ENCODE measurements at places on chromosomes 16 and 17. TPM values are rescaled to one million over a fixed set of nuclear protein-coding genes. Genes with fewer than 3 reads are reported as not detected.

Gene CDH5
- 0.07 TPM for polyA plus RNA-seq

DNA sequence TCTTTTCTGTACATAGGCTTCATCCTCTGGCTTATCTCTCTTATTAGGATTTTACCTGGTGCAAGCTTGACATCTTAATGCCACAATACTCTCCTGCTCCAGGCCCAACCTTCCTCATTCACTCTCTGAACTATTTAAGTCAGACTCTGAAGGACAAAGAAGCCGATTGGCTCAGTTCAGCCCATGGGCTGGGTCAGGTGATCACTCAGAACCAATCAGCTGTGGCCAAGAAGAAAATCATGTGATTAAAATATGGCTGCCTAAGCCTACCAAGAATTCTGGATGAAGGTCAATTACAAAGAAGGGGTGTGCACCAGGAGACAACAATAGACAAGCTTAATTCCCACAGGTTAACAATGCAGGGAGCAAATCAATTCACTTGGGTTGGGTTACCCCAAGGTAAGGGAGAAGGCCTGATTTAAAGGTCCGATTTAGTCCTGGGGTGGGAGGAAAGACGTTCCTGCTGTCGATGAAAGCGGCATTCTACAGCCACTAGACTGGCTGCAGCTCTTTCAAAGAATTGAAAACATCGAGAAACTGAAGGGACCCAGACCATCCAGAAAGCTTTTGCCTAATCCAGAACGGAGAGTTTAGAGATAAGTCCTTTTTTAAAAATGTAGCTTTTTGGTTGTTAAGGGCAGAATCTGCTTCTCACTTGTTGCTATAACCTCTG lies 42.9 kb upstream of the NFAT5 start:
- no peak for DNase-seq

- DNase-seq: no peak
Observed at GRCh38 chr16:30084816-30085159, 6.9 kb downstream of the TBX6 start.

- DNase-seq: no peak
Observed at GRCh38 chr16:30533748-30534367, 800 bp downstream of the ZNF747 start.

DNA sequence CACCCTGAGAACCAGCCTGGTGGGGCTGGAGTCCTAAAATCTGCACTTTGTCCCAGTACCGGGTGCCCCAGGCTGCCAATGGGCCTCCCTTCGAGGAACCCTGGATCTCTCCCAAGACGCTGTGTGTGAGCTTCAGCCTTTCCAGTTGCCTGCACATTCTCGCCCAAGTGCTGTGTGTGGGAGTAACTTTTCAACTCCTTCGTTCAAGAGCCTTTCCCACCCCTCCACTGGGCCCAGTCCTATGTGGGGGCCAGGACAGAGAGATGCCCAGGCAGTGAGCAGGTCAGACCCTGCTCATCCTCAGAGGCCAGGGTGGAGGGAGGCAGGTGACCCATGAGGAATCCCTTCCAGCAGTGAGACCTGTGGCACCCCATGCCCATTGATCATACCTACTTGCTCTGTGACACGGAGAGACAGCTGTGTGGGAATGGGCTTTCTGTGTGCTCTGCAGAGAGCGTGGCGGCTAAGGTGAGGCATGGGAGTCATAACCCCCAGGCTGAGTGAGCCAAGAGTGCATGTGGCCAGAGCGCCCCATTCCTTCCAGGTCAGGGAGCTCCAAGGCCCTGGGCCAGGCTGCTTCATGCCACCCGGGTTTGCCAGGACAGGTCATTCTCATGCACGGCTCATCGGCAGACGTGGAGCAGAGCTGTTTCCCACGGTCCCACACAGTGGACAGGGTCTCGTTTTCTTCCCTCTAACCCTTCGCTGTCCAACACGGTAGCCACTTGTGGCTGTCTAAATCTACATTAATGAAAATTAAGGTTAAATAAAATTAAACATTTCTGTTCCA lies 154.4 kb downstream of the CLEC16A start:
- no peak for DNase-seq

Gene TCAP
- 0.05 TPM for polyA plus RNA-seq

Gene LHX1
- polyA plus RNA-seq: not detected

- DNase-seq: no peak
Observed at GRCh38 chr16:49542391-49542891, 168.8 kb downstream of the C16orf78 start.

GRCh38 chr17:30458371-30458770 lies 18.8 kb upstream of the GOSR1 start:
- no peak for DNase-seq

Gene CCL1
- not detected for polyA plus RNA-seq

Gene CCL15
- not detected for polyA plus RNA-seq

DNA sequence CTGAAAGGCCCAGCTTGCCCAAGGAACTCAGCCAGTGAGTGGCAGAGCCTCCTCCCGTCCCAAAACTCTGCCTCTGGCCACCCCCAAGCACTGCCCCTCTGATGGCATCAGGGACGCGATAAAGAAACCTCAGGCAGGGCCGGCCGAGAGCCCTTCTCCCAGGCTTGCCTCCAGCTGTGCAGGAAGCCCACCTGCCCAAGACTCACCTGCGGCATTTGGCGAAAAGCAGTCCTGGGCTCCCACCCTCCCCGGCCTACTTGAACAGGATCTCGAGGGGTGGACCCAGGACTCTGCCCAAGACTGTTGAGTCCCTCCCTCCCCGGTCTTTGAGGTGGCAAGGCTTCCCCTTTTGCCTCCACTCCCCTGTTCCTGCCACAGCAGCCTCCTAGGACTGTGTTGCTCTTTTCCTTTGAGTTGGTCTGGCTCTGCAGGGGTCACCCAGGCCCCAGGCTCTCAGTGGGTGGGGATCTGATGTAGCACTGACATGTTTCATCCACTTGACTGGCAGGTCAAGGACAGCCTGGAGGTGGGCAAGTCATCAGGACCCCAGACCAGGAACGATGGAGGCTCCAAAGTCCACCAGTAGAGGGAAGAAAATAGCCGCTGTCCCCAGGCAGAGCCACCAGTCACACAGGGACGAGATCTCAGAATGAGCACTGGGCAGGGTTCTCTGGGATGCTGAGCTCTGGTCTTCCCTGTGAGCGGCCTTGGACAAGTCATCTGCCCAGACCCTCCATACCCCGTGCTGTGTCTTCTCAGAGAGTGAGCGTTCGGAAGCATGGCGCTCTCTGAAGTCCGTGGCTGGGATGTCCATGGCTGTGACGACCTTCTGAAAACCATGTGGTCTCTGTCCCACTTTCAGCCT lies 111.0 kb upstream of the TNRC6C start:
- DNase-seq: no peak

Gene PRSS33
- polyA plus RNA-seq: not detected

Gene ADAMTS18
- polyA plus RNA-seq: not detected

Gene CDK3
- polyA plus RNA-seq: 1.7 TPM

DNA sequence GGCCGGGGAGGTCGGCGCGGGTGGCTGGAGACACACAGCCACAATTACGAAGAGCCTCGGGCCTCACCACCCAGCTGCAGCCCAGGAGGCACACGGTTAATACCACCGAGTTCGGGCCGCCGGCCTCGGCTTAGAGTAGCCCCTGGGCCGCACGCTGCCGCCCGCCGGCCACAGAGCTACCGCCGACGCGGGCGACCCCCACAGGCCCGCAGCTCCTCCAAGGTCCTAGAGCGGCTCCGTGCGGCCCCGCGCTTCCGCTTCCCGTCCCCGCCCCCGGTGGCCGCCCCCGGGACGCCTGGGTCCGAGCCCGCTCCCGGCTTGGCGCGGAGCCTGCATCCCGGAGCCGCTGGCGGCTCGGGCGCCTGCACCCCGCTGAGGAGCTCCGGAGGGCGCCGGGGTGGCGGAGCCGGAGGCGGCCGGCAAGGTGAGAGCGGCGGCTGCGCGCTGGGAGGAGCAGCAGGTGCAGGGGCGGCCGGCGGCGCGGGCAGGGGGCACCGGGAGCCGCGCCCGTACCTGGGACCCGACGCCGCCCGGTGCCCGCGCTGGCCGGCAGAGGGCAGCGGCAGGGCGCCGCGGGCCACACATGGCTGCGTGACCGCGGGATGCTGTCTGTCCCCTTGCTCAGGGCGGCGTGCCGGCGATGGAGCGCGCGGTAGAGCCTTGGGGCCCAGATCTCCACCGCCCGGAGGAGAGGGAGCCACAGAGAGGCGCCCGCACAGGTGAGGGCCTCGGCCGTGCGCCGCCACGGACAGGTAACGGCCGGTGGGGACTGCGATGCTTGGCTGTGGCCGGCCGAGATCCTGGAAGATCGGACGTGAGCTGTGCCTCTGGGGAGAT lies at the start of gene ZNF48:
Gene ZNF48, plus strand, starts transcription at position 266 of the 837 bp plus-strand sequence. Its CDS starts 375 bp downstream, at position 641.
- peak; percentile 91 for DNase-seq

GRCh38 chr16:4694642-4695451 lies 1.5 kb downstream of the NUDT16L1 start:
- no peak for DNase-seq

GRCh38 chr17:27366437-27366836 lies 72.5 kb downstream of the WSB1 start:
- no peak for DNase-seq

DNA sequence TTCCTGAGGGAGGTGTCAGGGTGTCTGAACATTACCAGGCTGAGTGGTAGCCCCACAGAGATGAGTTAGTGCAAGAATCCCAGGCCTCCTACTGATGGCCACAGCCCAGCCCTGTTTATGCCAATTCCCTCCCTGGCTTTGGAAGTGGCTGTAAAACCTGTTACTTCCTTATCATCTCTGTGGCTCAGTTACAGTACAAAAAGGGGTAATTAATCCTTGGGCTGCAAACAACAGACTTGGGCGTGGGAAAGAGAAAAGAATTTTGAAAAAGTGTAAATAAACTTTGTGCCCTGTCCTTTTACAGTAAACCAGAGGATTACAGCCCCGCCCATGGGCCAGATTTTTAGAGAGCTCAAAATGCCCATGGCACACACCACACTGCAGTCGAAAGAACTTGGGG lies 73.1 kb upstream of the AXIN2 start:
- DNase-seq: no peak

Gene CD300H
- polyA plus RNA-seq: not detected

DNA sequence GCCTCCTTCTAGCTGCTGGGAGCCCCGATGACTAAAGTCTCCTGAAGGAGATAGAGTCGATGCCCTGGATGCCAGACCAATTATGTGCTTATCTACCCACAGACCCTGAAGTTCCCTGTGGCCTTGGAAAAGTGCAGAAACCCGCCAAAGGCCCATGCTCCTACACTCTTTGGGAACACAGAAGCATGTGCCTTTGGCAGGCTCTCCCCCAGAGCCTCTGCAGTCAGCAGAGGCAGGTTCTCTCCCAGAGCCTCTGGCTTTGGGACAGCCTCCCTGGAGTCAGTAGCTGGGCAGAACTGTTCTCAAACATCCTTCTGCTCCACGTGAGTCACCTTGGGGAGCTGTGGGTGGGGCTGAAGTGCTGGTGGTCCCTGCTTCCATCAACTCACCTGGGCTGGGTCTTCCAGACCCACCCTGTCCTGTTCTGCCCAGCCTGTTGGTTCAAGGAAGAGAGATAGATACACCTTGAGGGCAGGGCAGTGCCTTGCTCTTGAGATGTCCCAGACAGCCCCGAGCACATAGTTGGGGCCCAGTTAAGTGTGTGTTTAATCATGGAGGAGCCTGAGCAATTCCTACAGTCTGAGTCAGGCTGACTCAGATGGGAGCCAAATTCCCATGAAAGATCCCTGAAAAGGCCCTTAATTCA lies 3.2 kb upstream of the CDK5RAP3 start:
- peak; percentile 69 for DNase-seq

GRCh38 chr17:49887086-49887743 lies 39.3 kb upstream of the TAC4 start:
- DNase-seq: no peak

DNA sequence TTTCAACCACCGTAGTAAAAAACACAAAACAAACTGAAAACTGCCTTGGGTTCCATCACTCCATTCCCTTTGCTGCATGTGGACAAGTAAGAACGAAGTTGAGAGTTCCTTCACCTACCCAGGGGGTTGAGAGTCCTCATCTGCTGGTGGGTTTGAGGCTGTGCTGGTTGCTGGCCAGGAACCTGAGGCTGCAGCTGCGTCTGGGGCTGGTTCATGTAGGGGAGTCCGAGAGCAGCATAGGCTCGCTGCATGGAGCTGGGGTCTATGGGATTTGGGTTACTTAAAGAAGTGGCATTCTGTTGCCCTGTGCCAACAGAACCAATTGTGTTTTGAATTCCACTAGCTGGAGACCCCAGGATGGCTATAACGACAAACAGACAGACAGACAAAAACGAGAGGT lies 65.2 kb upstream of the TRAP1 start:
- DNase-seq: no peak

Gene ACSM3
- polyA plus RNA-seq: 0.32 TPM

DNA sequence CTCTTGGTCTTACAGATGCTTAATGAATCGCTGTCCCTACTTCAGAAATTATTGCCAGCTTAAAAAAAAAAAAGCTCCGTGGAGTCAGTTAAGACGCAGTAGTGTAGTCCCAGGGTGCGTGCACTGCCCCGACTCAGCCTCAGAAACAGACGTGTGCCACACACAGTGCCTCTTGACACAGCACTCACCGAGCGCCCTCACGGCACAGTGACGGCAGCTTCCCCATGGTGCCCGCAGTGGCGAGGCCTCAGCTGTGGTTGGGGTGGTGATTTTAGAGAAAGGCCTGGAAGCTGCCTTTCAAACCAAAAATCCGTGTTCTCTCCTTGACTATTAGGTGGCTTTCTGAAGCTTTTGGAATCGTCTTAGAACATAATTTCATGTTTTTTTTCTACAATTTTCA lies 13.9 kb downstream of the TCF25 start:
- DNase-seq: no peak

DNA sequence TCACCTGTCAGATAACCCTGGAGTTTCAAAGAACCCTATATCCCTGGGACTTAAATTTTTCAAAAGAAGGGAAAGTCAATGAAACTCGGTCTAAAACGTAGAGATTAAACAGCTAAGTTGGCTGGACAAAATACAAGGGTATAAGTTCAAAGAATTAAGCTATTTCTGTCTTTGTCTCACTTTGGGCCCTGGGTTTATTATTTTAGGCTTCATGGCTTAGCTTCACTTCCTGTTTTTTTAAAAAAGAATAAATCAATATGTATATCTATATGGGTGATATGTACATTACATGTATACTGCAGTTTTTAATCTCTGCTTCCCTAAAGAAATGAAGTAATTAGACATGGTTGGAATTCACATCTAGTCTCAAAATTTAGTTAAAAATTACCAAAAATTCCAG lies 132.3 kb downstream of the TRIM37 start:
- no peak for DNase-seq

GRCh38 chr17:73307130-73307529 lies 4.7 kb downstream of the CDC42EP4 start:
- DNase-seq: no peak

DNA sequence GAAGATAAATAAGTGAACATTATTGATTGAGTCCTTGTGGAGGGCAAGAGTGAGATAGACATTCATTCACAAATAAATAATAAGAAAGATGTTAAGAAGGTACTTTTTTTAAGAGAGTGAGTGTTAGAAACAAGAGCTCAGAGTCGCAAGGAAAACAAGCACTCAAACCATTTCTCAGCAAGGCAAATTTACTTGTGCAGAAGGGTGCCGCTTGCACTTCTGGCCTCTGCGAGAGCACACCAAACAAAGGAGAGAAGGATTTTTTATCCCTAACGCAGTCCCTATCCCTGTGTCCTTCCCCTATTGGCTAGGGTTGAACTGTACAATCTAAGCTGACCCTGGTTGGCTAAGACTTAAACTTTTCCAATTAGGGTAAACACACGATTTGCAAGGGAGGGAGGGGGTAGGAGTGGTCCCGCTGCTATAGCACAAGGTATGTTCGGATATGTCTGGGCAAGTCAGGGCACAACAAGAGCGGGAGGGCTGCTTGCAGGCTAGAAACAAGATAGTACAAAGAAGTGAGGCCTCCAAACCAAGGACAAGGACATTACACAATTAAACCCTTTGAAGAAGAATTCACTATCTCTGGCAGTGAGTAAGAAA lies 156.2 kb downstream of the PPM1E start:
- peak; percentile 8 for DNase-seq

Gene SLC2A4
- polyA plus RNA-seq: 0.09 TPM

- no peak for DNase-seq
Observed at GRCh38 chr16:78998879-78999278, 601.7 kb downstream of the MAF start.

GRCh38 chr16:86789621-86790051 lies 211.3 kb downstream of the FOXL1 start:
- DNase-seq: peak; percentile 38

Measured in fibroblast of lung (primary cell).